Neuronal stem cell (in vitro differentiated cells): ENCODE measurements at places on chromosomes 5 and 9.

DNA sequence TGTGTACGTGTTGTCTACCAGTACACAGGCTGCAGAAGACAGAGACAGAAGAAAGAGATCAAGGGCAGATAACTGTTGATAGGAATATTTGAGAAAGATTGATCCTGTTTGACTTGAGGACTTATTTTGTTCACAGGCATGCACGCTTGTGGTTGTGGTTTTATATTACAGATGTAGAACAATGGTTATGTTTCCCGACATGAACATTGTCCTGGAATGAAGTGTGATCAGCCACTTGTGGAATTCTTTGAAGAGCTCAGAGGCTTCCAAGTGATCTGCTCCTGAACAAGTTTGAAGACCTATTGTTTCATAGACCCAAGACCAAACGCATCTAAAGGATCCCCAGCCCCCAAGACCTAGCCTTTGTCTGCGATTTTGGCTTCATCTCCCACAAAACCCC is 13.7 kb downstream of the TEX53 start:
- no peak for DNase-seq

GRCh38 chr5:141680178-141680577 is 1.9 kb downstream of the ARAP3 start:
- no peak for DNase-seq

DNA sequence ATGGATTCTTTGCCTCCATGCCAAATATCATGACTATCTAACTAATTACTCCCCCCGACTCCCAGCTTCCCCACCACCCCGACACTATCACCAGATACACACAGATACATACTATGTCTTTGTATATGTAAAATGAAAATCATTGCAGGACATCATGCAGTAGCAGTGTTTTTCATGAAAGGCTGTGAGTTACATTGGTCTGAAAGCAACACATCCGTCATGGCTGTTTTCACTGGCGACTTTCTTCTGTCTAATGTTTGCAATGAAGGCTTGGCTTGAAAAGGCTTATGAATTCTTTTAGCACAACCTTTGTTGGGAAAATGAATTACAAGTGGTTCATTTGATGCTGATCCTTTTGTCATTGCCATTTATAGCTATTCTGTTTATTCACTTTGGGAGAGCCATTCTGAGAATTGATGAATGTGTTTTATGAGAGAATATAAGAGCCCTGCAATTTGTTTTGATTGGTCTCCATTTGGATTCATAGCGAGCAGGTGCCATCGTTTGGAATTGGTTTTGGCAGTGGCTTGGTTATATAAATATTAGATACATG is 103.4 kb downstream of the PIP5K1B start:
- DNase-seq, result no peak

GRCh38 chr9:70011366-70011765 is 32.3 kb upstream of the MAMDC2 start:
- DNase-seq, result no peak

DNA sequence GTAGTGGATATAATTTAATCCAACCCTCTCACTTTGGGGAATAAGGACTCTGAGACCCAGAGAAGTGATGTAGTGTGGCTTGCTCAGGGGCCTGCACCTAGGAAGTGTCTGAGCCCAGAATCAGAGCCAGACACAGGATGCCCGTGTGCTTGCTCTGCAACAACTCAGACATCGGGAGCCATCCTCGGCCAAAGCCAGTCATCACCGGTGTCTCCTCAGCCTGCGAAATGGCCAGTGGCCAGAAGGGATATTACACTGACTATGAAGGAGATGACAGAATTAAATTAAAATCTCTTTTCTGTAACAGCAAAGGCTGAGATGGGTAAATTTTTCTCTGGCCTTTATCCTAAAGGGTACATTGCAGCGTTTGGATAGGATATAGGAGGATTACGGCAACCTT is 102.9 kb downstream of the MARCHF11 start:
- no peak for DNase-seq

DNA sequence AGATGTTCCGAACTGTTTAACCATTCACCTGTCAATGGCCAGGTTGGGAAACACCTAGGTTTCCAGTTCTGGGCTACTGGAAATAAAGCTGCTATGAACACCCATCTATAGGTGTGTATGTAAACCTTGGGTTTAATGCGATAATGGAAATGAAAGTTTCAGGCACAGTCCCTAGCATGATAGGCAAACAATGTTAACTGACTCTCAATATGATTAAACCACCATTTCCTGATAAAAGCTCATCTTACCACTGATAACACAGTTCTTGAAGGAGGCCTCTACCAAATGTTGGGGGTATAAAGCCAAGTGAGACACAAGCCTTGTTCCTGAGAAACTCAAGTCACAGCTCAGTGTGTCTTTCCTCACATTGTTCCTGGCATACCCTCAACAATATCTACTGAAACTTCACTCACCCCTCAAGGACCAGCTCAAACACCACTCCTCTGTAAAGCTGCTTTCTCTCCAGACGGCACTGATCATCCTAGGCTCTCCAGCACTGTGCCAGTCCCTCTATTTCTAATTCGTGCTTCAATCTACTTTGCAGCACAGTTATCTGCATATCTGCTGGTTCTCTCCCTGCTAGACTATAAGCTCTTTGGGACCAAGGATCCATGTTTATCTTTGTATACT is 15.8 kb downstream of the RAB14 start:
- DNase-seq, result no peak

GRCh38 chr5:14357851-14358250 is 214.7 kb downstream of the TRIO start:
- DNase-seq, result peak; percentile 39

DNA sequence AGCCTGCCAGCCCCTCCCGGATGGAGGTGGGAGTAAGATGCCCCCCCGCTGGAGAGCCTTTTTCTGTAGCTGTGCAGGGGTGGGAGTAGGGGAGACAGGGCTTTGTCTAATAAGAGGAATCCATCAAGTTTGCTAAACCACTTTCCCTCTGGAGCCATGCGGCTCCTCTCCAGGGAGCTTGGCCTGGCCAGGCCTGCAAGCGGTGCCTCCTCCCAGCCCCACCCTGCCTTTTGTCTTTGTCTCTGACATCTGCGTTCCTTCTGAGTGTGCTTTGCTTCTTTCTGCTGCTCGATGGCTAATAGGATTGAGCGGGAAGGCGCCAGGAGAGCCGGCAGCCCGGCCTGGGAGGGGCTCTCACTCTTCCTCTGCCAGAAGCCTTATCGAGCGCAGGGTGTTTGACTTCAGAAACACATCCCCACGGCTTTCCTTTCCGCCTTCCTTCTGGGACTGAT is 26.7 kb upstream of the FCN1 start:
- peak; percentile 44 for DNase-seq

DNA sequence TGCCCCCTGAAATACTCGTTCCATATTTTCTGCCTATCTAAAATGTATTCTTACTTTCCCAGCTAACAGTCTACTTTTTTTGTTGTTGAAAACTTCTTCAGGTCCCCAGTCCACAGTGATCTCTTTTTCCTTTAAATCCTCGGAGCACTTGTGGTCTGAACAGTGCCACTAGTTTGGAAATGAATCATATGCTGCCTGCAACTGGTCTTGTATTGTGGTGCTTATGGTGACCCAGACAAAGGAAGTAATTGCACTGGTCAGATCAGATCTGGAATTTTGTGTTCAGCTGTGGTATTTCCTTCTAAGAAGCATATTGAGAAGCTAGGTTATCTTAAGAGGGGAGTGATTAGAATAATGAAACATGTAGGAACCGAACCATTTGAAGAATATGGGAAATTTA is 2.9 kb downstream of the UNC13B start:
- no peak for DNase-seq

DNA sequence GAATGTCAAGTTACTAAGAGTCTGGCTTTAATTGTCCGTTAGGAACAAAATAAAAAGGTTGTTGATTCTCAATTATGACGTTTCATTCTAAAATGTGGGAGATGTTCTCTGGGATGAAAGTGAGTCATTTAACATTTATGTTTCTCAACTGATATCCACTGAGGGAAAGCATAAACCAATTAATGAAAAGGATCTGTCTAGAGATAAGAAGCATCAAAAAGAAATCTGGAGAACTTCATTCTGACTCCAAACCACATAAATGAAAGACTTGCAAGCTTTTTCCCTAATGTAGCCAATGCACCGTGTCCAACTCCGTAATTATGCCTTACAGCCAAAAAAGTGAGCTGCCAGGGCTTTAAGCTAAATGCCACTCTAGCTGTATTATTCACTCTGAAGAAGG is 654.2 kb downstream of the TLE1 start:
- no peak for DNase-seq

- DNase-seq, result no peak
Observed at GRCh38 chr5:108917596-108917995, 169.9 kb downstream of the FER start.

GRCh38 chr5:179137643-179138567 is 77.7 kb downstream of the ZNF354C start:
- no peak for DNase-seq

DNA sequence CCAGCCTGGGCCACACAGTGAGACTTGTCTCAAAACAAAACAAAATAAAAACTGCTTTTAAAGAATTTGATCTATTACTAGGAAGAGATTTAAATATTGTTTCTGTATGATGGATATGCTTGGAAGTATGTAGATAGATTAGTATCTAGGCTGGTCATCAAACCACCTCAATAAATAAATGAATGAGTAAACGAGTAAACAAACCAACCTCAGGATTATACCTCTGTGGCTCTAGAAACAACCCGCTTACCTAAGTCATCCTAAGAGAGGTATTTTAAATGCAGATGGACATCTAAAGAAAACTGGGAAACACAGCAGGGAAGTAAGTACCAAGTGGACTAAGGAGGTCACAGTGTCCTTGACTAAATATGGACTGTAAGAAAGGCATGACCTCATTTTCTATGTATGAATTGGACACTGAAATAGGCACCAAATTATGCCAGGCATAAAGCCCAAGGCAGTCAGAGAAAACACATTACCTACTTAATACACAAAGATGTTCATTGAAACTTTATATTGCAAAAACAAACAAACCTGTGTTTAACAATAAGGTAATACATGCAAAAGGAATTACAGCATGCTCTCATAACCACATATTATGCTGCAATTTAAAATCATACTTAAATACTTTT is 7.3 kb downstream of the ANKH start:
- no peak for DNase-seq

GRCh38 chr5:6581559-6582426 is 51.1 kb downstream of the NSUN2 start:
- DNase-seq, result no peak

DNA sequence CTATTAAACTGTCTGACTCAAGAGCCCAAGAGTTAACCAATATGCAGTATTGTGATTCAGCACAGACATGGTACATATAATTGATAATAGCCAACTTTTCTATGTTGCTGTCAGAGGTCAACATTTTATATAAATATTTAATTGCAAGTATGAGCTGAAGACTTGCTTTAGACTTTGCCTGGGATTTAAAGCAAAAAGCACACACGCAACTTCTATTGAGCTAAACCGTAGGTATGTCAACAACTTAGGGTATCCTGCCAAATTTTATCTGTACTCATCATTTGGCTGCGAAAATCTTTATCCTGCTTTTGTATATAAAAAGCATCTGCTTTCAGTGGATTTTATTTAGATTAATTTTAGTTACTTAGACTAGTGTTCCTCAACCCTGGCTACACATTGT is 27.4 kb downstream of the UHRF2 start:
- no peak for DNase-seq
